ENCODE measurements at places on chromosomes 2 and 18. TPM values are rescaled to one million over a fixed set of nuclear protein-coding genes. Genes with fewer than 3 reads are reported as not detected.
A peak's percentile ranks its signal among the peaks of the same experiment; 100 is the strongest.

DNA sequence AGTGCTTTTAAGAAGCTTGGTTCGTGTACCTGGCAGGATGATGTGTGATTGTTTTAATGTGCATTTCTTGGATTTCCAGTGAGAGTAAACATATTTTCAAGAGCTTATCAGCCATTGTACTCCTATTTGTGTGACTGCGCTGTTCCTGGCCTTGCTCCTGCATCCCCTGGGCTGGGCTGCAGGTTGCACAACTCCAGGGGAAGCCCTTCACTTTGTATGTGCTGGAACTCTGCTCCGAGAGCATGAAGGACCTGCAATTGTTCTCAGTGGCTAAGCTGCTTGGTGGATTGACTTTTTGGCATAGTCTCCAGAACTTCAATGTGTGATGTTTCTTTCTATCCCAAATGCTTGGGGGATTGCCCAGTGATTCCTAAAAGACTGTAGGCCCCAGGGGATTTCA, 18.8 kb downstream of the ATP6V1C2 start:
- no peak for DNase-seq

GRCh38 chr2:64260093-64260803, 116.0 kb upstream of the PELI1 start:
- no peak for DNase-seq

GRCh38 chr2:73907840-73908452, 15.1 kb downstream of the ACTG2 start:
- no peak for DNase-seq

MAP3K20 gene
- 18.9 TPM for total RNA-seq

GRCh38 chr2:61855318-61855613, 1.4 kb upstream of the FAM161A start:
- no peak for DNase-seq

- DNase-seq = peak; percentile 92
Observed at GRCh38 chr18:49656073-49656692, 94.3 kb downstream of the LIPG start.

DNA sequence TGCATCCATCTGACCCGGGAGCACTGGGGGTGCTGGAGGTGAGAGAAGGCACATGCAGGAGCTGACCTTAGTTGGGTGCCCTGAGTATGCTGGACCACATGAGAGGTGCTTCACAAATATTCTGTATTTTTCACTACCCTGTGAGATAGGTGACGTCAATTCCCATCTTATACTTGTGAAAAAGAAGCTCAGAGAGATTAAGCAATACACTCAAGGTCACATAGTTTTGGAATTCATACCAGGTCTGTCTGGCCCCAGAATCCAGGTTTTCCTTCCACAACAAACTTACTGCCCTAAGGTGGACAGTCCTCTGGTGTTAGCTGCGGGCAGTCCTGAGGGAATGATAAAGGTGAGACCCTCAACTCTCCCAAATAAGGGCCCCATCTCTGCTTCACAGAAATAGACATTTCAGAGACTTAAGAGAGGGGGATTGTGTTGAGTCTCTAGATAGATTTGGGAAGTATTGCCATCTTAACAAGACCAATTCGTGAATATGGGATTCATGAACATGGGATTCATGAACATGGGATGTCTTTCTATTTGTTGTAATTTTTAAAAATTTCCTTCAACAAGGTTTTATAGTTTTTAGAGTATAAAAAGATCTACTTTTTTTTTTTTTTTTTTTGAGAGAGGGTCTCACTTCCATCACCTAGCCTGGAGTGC, 64.0 kb upstream of the SMAD7 start:
- no peak for DNase-seq

ARL5A gene
- 50.4 TPM for total RNA-seq

GRCh38 chr2:216839688-216840087, 20.2 kb downstream of the TNP1 start:
- no peak for DNase-seq

GREB1 gene
- 4.8 TPM for total RNA-seq

- no peak for DNase-seq
Observed at GRCh38 chr2:157476953-157477709, 33.2 kb upstream of the CYTIP start.

LIMS3 gene
- 0.62 TPM for total RNA-seq

PROM2 gene
- 3.4 TPM for total RNA-seq

ITPRIPL1 gene
- total RNA-seq = 5.5 TPM

- DNase-seq = no peak
Observed at GRCh38 chr2:190930411-190930810, 49.8 kb downstream of the GLS start.

DNA sequence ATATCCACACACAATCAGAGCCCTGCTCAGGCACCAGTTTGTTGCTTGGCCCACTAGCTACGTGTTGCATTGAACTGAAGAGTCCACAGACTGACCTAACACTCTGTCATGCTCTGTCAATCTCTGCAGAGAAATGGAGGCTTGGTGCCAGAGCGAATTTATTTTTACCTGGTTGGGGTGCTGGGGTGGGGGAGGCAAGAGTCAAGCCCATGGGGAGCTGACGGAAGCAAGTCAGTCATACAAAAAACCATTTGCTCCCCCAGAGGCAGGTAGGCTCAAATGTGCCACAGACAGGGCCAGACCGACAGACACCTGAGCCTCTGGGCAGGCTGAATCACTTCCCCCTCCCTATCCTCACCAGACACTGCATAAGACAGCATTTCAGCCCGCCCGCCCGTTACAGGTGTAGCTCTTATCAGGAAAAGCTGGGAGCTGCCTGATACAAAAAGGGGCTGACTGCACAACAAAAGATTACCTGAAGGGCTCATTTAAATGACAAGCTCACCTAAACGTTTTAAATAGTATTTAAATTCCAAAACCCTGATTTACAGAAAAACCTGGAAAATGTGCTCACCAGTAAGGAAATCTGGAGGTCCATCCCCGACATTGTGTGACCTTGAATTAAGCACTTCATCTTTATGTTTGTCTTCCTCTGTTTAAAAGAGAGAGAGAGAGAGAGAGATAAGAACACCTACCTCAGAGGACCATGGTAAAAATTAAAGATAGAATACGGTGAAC, 2.1 kb upstream of the PCBP1 start:
- no peak for DNase-seq

DNA sequence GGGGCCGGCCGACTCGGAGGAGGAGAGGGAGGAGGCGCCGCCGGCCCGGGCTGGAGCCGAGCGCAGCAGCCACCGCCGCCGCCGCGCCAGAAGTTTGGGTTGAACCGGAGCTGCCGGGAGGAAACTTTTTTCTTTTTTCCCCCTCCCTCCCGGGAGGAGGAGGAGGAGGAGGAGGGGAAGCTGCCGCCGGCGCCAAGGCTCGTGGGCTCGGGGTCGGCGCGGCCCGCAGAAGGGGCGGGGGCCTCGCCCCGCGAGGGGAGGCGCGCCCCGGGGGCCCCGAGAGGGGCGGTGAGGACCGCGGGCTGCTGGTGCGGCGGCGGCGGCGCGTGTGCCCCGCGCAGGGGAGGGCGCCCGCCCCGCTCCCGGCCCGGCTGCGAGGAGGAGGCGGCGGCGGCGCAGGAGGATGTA, 316 bp downstream of the CRIM1 start:
- no peak for DNase-seq

DNA sequence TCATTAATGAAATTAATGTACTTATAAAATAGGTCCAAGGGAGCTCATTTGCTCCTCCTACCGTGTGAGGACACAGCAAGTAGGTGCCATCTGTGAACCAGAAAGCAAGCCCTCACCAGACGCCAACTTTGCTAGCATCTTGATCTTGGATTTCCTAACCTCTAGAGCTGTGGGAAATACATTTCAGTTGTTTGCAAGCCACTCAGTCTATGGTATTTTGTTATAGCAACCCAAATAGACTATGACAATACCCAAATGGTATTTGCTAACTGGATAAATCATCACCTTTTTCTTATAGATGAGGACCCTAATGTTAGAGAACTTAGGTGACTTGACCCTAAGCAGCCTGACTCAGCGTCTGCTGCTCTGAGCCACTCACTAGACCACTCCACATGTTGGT, 379.6 kb downstream of the HRH4 start:
- DNase-seq = no peak

- DNase-seq = no peak
Observed at GRCh38 chr2:110794951-110795350, 62.6 kb downstream of the ACOXL start.

GLI2 gene
- total RNA-seq = 4.8 TPM

GAREM1 gene
- total RNA-seq = 2.9 TPM

EN1 gene
- total RNA-seq = not detected

DNA sequence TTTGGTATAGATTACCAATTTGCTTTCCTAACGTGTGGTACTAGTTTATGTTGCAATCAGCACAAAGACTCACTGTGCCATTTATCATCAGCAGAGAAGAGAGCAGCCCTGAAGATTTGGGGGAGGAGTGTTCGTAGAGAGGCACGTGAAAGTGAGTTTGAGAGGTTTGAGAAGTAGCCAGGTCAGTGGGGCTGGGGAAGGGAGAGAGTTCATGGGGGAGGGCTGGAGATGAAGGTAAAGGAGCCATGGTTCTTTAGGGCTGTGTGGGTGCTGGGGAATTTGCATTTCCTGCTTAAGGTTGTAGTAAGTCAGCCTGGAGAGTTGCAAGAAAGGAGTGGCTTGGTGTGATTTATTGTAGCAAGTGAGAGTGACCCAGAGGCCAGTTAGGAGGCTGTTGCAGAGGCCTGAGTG, 172.1 kb downstream of the NEDD4L start:
- DNase-seq = no peak

LRRFIP1 gene
- total RNA-seq = 89.0 TPM

Data from kidney epithelial cell (primary cell).